ENCODE measurements at places on chromosomes 1 and 21. TPM values are rescaled to one million over a fixed set of nuclear protein-coding genes. Genes with fewer than 3 reads are reported as not detected.

- no peak overlapping the region for H3K4me3 ChIP-seq
- H3K27me3 ChIP-seq = peaks cover 3% of the 10 kb centered on the region
- no peaks in the 10 kb centered on the region for H3K36me3 ChIP-seq
- no peaks in the 10 kb centered on the region for H3K4me1 ChIP-seq
Measured at GRCh38 chr1:147849098-147849895, 53.3 kb upstream of the GJA8 start.

DISC1 gene
- polyA plus RNA-seq = 3.4 TPM

GRCh38 chr1:181075766-181076350 lies 12.6 kb upstream of the IER5 start:
- H3K4me3 ChIP-seq = no peak overlapping the region
- DNase-seq = no peak
- no peaks in the 10 kb centered on the region for H3K36me3 ChIP-seq
- no peak overlapping the region for H3K27ac ChIP-seq
- peaks cover 4% of the 10 kb centered on the region for H3K4me1 ChIP-seq
- H3K27me3 ChIP-seq = no peaks in the 10 kb centered on the region

- H3K4me3 ChIP-seq = no peak overlapping the region
- no peak overlapping the region for H3K27ac ChIP-seq
- H3K27me3 ChIP-seq = no peaks in the 10 kb centered on the region
- peaks cover 15% of the 10 kb centered on the region for H3K4me1 ChIP-seq
Measured at GRCh38 chr1:204994086-204994862, 48.7 kb upstream of the CNTN2 start.

TAL1 gene
- not detected for polyA plus RNA-seq

LRP8 gene
- 7.8 TPM for polyA plus RNA-seq

LAPTM5 gene
- 1,519 TPM for polyA plus RNA-seq

NBPF4 gene
- polyA plus RNA-seq = 0.04 TPM

DNA sequence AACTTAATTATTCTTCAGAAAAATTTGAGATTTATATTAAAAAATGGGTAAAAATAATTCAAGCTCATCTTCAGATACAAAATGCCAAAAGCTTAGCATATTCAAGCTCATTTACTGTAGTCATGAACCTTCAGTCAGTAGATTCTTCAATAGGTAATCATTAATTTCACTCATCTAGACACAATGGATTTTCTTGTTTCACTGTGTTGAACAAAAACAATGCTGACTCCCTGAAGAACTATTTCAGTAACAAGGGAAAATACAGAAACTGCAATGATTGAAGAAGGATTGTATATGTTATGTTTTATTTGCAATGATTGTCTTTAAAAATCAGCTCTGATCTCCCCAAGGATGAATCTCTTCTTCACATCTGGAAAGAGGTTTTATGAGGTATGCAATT lies 9.2 kb upstream of the HOOK1 start:
- H3K4me3 ChIP-seq = no peak overlapping the region
- no peaks in the 10 kb centered on the region for H3K4me1 ChIP-seq
- no peak for DNase-seq
- H3K27me3 ChIP-seq = no peaks in the 10 kb centered on the region
- H3K27ac ChIP-seq = no peak overlapping the region
- no peaks in the 10 kb centered on the region for H3K36me3 ChIP-seq

DNA sequence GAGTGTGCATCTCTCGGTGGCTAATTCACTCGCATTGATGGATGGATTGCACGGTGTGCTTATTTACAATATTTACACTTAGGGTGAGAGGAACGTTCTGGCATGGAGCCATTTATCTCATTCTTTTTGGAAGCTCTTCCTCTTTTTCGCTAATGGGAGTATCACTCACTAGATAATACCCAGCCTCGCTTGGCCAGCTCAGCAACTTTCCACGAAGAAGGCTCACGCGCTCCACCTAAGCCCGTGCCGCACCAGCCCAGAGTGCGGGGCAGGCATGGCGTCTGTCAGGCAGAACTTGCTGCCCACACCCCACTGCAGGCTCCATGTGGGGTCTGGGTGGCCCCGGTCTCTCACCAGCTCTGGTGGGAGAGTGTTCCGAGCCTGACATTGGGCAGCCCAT lies 484.9 kb downstream of the NPHP4 start:
- DNase-seq = no peak
- no peaks in the 10 kb centered on the region for H3K4me1 ChIP-seq
- no peak overlapping the region for H3K4me3 ChIP-seq
- H3K36me3 ChIP-seq = no peaks in the 10 kb centered on the region
- no peak overlapping the region for H3K27ac ChIP-seq
- no peaks in the 10 kb centered on the region for H3K27me3 ChIP-seq

AKR7A3 gene
- 0.97 TPM for polyA plus RNA-seq

DNA sequence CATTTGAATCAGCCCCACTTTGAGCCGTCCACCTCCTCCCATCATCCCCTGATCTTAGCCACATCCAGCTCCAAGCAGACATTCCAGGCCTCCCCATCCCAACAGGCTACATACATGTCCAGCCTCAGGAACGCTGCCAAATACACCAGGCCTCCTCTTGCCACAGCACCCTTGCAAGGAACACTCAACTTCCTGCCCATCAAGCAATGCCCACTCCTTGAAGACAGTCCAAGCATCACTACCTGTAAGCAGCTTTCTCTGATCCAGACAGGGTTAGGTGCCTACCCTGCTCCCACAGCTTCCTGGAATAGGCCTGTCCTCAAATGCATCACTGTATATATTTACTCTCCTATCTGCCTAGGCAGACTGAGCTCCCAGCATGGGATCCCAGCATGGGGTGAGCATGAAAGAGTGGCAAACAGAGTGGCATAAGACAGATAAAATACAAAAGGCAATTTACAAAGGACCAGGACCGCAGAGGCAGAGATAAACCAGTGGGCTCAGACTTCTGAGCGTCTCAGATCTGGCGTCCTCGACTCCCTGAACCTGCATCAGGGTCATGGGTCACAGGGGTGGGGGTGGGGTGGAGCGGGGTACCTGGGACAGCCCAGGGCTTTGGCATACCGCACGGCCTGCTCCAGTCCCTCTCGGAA lies 816 bp downstream of the HYI start:
- H3K27me3 ChIP-seq = peaks cover 12% of the 10 kb centered on the region
- H3K4me3 ChIP-seq = peak overlapping the region; percentile 83
- peaks cover 9% of the 10 kb centered on the region for H3K4me1 ChIP-seq
- DNase-seq = peak; percentile 34

GRCh38 chr1:39258146-39258924 lies 53.8 kb downstream of the MACF1 start:
- H3K27me3 ChIP-seq = no peaks in the 10 kb centered on the region
- peaks cover 6% of the 10 kb centered on the region for H3K36me3 ChIP-seq
- H3K4me3 ChIP-seq = no peak overlapping the region
- DNase-seq = peak; percentile 76
- H3K4me1 ChIP-seq = peaks cover 12% of the 10 kb centered on the region

DNA sequence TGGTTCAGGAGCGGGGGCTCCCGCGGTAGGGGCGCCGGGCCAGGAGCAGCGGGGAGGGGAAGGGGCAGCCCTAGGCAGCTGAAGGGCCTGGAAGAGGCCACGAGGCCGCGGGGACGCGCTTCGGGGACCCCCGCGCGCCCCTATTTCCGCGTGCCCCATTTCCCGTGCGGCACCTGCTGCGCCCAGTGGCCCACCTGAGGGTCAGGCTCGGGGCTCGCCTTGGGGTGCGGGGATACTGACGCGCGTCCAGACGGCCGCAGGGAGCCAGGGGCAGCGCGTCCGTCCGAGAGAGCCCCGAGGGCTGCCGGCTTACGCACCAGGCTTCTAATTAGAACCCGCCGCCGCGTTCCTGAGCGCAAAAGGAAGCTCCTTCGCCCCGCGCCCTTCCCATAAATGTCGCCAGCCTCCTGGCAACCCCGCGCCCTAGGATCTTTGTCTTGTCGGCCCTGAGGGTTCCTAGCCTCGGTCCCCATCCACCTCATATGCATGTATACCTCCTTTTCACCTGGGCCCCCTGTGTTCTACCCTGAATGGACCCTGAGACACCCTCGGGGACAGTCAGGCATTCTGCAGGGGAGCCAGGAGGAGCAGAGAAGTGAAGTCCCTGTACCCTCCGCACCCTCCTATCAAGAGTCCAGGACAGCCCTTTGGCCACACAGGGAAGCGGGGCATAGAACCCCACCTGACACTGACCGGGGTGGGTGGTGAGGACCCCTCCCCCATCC lies 1.8 kb downstream of the WNT3A start:
- peak; percentile 26 for DNase-seq
- peaks cover 34% of the 10 kb centered on the region for H3K27me3 ChIP-seq
- no peaks in the 10 kb centered on the region for H3K36me3 ChIP-seq
- H3K27ac ChIP-seq = no peak overlapping the region

- H3K27me3 ChIP-seq = no peaks in the 10 kb centered on the region
- H3K27ac ChIP-seq = no peak overlapping the region
- H3K4me1 ChIP-seq = peaks cover 12% of the 10 kb centered on the region
- no peak for DNase-seq
- no peaks in the 10 kb centered on the region for H3K36me3 ChIP-seq
- H3K4me3 ChIP-seq = no peak overlapping the region
Measured at GRCh38 chr21:42319851-42320572, 4.8 kb upstream of the TFF3 start.

GRCh38 chr21:33302796-33303195 lies 22.0 kb upstream of the IFNAR1 start:
- no peaks in the 10 kb centered on the region for H3K36me3 ChIP-seq
- H3K27me3 ChIP-seq = no peaks in the 10 kb centered on the region
- H3K27ac ChIP-seq = no peak overlapping the region

DNA sequence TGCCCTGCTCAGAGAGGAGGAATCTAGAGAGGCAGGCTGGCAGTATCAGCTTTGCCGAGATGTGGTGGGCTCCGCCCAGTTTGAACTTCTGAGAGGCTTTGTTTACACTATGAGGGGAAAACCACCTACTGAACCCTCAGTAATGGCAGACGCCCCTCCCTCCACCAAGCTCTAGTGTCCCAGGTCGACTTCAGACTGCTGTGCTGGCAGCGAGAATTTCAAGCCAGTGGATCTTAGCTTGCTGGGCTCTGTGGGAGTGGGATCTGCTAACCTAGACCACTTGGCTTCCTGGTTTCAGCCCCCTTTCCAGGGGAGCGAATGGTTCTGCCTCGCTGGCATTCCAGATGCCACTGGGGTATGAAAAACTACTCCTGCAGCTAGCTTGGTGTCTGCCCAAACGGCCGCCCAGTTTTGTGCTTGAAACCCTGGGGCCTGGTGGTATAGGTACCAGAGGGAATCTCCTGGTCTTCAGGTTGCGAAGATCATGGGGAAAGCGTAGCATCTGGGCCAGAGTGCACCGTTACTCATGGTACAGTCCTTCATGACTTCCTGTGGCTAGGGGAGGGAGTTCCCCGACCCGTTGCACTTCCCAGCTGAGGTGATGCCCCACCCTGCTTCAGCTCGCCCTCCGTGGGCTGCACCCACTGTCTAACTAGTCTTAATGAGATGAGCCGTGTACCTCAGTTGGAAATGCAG lies 43.6 kb downstream of the C21orf91 start:
- no peak overlapping the region for H3K4me3 ChIP-seq
- H3K36me3 ChIP-seq = no peaks in the 10 kb centered on the region
- peak; percentile 59 for DNase-seq

GRCh38 chr21:24115141-24115540 lies 1492.1 kb downstream of the MRPL39 start:
- no peak for DNase-seq
- H3K27me3 ChIP-seq = no peaks in the 10 kb centered on the region
- H3K4me3 ChIP-seq = no peak overlapping the region
- no peaks in the 10 kb centered on the region for H3K4me1 ChIP-seq
- no peak overlapping the region for H3K27ac ChIP-seq

DNA sequence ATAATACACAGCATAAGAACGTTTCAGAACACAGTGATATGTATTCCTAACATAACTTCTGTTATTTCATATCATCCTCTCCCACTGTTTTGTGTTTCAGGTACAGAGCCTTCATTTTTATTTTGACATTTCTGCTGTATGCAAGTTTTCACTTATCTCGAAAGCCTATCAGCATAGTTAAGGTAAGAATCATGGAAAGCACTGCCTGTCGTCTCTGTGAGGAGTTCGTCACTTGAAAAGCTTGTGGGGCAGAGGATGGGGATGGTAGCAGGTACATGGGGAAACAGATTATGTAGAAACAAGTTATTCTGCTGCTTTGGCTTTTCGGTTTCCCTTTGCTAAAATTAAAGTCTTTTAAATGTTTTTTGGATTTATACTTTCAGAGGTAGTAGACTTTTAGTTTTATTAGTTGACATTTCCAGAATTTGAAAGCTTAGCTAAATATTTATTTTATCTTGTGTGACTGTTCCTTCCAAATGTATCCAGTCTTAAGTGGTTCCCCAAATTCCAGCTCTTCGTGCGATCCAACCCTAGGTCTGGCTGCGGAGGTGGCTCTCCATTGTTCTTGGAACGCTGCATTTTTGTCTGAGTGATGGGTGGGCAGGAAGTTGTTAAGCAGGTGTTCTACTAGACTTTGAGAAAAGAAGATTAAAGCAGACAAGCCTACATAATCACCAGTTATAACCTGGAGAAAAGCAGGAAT lies 12.2 kb downstream of the SLC37A1 start:
- no peak overlapping the region for H3K4me3 ChIP-seq
- DNase-seq = no peak
- peak overlapping the region; percentile 99 for H3K27ac ChIP-seq
- H3K4me1 ChIP-seq = peaks cover 64% of the 10 kb centered on the region

CFAP107 gene
- polyA plus RNA-seq = not detected

Measured in B cell (primary cell).